Hepatic stellate cell (primary cell): ENCODE measurements at places on chromosomes 12 and 14.

DNA sequence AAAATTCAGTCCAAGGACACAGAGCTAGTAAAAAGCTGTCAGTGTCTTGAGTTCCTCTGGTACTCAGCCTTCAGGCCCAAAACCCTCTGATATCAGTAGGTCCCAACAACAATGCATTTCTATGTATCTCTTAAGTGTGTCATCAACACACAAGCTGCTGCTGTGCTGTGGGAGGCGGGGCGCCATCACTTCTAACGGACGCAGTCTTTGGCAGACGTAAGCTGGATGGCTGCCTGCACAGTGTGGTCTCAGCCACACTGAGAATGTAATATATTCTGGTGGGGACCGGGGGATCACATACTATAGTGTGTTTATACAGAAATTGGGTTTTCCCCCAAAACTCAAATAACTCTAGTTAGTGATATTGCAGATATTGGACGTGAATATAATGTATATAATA is 123.9 kb downstream of the SUDS3 start:
- no peak for DNase-seq

- DNase-seq = no peak
Measured at GRCh38 chr12:6646276-6647082, 753 bp downstream of the ACRBP start.

DNA sequence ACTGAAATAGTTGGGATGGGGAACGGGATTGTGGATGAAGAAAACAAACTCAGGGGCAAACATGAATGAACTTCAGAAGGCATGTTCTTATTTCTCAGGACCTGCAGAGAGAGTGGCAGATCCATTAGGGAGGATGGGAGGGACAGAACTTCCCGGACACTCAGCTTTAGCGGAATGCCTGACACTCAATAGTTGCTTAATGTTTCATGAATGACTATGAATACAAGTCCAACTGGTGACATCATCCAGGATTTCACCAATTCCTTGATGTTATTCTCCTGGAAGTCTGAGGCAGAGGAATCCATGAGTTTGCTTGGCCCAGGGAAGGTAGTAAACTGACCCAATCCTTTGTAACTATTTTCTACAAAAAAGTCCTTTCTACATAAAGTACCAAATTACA is 37.8 kb upstream of the LRRC10 start:
- peak; percentile 49 for DNase-seq

DNA sequence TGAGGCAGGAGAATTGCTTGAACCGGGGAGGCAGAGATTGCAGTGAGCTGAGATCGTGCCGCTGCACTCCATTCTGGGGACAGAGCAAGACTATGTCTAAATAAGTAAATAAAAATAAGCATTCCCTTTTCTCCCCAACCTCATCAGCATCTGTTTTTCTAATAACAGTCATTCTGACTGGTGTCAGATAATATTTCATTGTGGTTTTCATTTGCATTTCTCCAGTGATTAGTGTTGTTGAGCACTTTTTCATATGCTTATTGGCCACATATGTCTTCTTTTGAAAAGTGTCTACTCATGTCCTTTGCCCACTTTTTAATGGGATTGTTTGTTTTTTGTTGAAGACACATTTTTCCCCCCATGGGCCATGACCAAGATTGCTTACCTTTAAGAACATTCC is 243.2 kb downstream of the ADAMTS20 start:
- no peak for DNase-seq

DNA sequence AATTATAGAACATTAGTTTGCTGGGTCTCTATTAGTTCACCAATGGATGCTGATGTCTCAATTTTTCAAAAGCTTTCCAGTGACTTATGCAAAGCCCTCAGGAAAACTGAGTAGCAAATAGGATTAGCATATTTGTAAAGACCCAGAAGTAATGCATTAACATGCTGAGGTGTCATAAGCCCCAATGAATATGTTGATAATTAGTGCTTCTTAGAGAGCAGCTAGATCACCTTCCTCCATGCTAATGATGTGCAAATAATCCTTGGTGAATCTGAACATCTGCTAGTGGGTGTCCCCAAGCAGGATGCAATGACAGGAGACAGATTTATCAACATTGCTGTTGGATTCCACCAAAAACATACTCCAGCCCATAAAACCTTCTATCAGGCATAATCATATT is 19.0 kb downstream of the IFNG start:
- DNase-seq = no peak

- no peak for DNase-seq
Measured at GRCh38 chr14:32142341-32142740, 59.5 kb upstream of the RNU6-7 start.

- DNase-seq = no peak
Measured at GRCh38 chr14:33534632-33535031, 416.2 kb downstream of the EGLN3 start.

DNA sequence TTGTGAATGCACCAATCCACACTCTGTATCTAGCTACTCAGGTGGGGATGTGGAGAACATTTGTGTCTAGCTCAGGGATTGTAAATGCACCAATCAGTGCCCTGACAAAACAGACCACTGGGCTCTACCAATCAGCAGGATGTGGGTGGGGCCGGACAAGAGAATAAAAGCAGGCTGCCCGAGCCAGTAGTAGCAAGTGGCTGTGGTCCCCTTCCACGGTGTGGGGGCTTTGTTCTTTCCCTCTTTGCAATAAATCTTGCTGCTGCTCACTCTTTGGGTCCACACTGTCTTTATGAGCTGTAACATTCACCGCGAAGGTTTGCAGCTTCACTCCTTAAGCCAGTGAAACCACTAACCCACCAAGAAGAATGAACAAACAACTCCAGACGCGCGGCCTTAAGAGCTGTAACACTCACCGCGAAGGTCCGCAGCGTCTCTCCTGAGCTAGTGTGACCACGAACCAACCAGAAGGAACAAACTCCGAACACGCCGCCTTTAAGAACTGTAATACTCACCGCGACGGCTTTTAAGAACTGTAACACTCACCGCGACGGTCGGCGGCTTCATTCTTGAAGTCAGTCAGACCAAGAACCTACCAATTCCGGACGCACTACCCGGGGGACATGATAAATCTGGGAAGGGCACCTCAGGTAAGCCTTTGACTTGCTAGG is 4.6 kb upstream of the LDHB start:
- DNase-seq = no peak

DNA sequence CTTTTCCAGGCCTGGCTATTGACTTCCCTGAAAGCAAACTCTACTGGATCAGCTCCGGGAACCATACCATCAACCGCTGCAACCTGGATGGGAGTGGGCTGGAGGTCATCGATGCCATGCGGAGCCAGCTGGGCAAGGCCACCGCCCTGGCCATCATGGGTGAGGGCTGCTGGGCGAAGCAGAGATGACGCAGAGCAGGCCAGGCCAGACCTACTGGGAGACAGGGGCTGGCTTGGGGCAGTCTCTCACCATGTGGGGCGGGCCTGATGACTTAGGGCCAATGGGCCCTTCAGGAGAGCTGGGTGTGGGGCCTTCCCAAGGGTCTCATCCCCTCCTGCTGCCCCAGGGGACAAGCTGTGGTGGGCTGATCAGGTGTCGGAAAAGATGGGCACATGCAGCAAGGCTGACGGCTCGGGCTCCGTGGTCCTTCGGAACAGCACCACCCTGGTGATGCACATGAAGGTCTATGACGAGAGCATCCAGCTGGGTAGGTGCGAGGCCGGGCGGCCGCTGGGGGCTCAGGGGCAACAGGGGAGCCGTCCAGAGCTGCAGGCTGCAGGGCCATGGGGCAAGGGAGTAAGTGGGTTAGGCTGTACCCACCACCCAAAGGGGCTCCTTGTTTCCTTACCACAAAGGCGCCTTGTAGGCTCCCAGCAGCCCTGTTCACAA is 33.0 kb upstream of the LRP1-AS start:
- no peak for DNase-seq

DNA sequence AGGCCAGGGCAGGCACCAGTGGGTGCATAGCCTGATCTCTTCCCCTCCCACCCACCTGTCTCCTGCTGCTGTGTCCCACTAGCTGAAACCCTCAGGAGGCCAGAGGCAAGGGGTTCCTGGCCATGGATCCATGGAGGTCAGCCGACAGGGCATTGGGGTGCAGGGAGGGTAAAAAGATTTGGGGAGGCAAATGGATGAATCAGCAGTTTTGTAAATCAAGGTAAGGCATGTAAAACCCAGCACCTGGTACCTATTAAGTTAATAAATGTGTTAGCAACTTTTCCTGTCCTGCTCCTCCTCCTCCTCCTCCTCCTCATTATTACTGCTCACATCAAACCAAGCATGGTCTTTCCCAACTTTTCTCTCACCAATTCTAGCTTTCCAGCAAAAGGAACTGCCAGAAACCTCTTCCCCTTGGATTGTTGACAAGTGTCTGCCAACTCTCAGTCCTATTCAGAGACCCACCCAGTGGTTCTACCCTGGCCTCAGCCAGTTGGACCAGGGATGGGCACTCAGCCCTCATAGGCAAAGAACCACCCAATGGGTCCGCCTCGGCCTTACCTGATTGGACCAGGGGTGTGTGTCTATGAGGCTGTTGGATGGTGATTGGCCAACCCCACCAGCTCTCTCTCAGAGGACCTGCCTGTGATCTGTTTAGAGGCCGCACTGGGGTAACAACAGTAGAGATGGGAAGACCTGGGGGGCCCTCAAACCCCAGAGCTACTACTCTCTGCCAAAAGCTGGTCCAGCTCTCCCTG is 155.7 kb upstream of the GSC start:
- DNase-seq = no peak

GRCh38 chr12:795305-795704 is 42.9 kb downstream of the WNK1 start:
- no peak for DNase-seq

DNA sequence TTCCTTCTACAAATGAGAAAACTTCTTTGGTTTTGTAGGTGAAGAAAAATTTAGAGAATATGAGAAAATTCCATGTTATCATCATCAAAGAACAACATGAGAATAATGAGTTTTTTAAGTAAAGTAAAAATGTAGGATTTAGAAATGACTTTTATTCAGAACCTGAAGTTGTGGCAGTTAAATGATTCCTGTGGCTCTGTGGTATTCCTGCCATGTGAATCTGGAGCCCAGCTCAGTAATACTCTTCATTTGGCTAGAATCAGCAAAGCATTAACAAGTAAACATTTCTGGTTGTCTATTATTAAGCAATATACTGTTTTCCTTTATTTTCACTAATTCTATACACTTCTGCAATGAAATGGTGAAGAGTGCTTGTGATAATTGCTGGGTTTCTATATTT is 95.6 kb upstream of the E2F7 start:
- no peak for DNase-seq

GRCh38 chr14:55323910-55324309 is 52.7 kb downstream of the FBXO34 start:
- DNase-seq = no peak

DNA sequence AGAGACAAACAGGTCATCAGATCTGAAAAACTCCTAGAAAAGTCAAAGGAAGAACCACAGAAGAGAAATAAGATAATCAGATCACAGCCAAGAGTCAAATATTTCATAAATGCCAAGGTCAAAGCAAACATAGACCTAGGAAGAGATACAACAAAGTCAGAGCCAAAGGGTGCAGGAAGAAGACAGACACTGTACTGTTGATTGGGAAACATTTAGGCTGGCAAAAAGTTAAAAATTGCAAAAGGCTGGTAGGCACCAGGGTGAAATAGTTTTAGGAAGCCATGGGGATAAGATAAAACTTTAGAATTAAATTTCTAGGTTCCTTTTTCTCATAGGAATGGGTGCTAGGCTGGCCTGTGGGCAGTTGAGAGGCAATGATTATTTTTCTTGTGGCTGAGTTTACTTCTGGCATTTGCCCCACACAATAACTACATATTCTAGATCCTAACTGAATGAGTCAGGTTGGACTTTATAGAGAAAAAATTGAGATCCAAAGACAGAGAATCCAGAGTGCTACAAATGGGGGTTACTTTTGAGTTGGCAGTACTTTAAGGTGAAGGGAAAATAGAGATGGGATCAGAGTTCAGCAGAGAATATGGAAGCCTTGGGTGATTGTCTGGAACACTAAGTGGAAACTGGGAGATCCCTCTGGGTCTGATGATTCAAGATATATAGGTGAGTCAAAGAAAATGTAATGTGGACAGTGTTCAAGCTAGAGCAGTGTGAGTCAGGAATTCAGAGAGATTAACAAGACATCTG is 215.5 kb downstream of the C12orf50 start:
- DNase-seq = peak; percentile 9

GRCh38 chr12:50612882-50613281 is 108.1 kb downstream of the DIP2B start:
- DNase-seq = no peak

DNA sequence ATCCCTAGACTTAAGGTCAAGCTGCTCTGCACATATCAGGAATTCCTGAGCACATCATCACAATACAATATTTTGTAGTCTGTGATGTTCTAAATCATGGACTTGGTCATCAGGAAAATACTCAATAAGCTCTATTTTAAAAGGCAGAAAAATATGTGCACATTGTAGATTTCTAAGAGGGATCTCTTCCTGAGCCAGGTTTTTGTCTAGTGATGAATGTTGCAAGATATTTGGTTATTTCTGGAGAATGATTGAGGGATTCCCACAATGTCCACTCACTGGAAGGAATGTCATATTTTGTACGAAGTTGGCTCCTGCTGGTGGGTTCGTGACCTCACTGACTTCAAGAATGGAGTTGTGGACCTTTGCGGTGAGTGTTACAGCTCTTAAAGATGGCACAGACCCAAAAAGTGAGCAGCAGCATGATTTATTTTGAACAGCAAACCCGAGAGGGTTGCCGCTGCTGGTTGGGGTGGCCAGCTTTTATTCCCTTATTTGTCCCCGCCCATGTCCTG is 300.9 kb upstream of the DCN start:
- no peak for DNase-seq

- DNase-seq = peak; percentile 69
Measured at GRCh38 chr12:124399622-124400021, 104.7 kb downstream of the RFLNA start.

DNA sequence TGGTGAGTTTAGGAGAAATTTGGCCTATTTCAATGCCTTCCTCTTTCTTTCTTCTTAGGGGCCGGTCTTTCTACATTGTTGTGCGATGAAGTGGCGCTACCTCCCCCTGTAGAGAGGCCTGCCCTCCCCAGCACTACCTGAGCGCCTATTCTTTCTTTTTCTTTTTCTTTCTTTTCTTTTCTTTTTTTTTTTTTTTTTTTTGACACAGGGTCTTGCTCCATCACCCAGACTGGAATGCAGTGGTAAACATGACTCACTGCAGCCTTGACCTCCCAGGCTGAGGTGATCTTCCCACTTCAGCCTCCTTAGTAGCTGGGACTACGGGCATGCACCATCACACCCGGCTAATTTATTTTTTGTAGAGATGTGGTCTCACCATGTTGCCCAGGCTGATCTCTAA is 136.1 kb upstream of the MAX start:
- no peak for DNase-seq

GRCh38 chr14:87045246-87045645 is 947.7 kb downstream of the GALC start:
- DNase-seq = no peak

DNA sequence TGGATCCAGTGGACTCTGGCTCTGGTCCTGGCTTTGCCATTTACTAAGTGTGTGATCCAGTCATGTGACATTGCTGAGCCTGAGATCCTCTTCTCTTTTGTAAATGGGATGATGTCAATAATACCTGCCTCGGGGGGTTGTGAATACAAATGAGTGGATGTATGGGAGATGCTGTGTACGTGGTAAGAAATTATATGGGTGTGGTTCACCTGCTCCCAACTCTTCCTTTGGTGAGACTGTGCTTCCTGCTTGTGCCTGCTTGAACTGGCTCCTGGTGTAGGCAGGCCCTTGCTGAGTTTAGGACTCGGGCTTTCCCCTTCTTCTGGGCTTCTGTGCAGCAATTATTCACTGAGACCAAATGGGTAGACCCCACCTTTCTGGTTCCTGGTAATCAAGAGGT is 189.5 kb upstream of the FRMD6 start:
- DNase-seq = no peak
